NCI-H2171 (cell line): ENCODE measurements at places on chromosomes 7 and 10.

DNA sequence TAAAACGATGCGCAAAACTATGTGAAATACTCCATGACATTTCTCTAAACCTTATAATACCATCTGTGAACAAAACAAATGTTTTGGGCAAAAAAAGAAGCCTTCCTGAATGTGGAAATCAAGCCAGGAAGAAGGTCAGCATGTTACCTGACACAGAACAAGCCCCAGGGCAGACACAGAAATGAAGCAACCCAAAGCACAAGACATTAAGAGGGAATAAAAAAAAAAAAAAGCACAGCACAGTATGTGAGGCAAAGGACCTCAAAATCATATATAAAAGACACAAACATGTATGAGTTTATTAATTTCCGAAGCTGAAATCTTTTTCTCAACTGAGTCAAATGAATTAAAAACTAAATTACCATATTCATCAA lies 161.8 kb downstream of the SKIDA1 start:
- no peak for DNase-seq

DNA sequence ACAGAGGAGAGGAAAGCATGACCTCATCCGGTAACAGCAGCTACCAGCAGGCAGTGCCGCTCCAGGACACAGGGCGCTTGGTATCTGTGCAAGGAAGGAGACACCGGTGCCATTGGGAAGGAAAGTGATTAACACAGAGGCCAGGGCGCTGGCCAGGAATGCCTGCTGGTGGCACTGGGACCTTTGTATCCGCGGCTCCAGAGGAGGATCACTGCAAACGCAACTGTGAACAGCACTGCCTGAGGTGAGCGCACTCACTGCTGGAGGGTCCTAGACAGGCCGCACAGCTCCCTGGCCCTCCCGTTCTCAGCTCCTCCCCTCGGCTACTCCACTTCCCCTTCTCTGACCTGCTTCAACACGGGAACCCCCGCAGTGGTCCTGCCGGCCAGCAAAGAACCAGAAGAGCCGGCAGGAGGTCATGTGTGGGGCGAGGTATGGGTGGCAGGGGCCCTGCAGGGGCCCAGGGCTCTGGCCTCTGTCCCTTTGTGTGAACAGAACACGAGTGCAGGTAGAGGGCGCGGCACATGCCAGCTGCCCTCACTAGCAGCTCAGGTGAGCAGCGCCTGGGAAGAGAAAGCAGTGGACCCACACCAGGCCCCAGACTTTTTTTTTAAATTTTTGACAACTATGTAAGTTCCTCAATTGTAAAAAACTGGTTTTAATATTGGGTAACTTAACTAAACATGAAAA lies 107.6 kb downstream of the VIPR2 start:
- DNase-seq: no peak

DNA sequence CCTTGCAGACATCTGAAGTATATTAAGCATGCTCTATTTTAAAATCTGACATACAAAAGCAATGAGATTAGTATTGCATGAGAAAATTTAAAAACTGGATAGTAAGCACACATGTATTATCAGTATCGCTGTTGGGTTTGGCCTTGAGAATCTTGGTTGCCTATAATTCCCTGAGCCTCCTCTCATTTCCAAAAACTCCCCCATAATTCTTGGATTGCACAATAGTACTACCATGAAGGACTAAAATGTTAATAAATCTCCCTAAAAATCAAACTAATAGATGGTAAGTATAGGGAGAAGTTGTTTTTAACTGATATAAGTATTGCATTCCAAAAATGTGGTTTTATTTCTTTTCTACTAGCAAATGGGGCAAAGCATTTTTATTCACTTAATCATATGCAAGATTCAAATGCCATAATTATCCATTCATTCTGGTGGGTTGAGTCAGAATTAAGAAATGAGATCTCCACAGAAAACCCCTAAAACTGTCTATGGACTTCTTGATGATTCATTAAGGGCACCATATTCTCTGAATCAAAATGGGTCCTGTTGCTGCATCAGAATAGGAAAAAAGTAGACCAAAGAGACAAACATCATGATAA lies 10.3 kb upstream of the VIM start:
- DNase-seq: no peak

DNA sequence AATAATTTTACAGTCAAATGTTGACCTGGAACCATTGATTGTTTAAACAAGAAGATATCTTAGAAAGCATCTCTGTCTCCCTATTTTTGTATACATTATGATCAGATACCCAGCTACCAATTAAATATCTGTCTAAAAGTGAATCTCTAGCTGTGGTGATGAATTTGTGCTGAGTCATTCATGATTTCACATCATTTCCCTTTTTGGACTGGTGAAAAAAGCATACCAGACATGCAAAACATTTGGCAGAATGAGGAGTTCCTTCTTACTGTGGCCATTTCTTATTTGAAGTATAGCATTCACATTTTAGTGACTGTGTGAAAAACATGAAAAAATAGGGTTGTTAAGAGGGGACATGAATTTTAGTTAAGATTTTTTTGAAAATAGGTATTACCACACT lies 98.0 kb upstream of the GATA3 start:
- no peak for DNase-seq

- no peak for DNase-seq
Measured at GRCh38 chr10:43686414-43686813, 37.7 kb upstream of the ZNF32 start.

GRCh38 chr7:83347945-83348444 lies 185.3 kb upstream of the PCLO start:
- no peak for DNase-seq

DNA sequence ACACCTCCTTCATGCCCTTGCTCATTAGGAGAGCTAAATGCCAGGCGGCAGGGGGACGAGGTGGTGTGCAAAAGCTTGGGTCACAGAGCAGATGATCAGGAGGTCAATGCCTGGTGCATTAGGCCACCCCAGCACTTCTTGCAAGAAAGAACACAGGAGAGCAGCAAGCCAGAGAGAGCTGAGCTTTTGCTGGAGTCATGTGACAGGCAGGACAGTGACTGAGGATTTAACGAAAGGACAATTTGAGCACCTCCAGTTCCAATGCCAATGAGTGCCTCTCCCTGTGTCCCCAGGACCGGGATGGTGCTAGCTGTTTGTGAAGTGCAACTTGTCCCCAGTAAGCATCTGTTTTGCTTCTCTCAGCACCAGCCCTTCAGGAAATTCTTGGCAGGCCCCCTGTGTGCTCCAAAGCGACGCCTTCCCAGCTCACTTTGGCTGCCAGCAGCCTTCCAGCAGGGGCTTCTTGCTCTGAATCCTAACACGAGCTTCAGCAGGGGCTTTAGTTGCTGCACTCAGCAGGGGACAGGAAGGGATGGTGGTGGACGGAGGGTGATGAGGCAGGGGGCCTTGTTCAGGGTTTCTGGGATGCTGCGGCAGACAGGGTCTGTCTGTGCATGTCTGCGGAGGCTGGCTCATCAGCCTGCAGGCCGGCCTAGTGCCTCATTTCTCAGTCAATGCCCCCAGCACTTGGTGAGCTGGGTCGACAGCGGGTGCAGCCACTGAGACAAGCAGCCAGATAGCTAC lies 368.1 kb downstream of the RPS24 start:
- DNase-seq: no peak

DNA sequence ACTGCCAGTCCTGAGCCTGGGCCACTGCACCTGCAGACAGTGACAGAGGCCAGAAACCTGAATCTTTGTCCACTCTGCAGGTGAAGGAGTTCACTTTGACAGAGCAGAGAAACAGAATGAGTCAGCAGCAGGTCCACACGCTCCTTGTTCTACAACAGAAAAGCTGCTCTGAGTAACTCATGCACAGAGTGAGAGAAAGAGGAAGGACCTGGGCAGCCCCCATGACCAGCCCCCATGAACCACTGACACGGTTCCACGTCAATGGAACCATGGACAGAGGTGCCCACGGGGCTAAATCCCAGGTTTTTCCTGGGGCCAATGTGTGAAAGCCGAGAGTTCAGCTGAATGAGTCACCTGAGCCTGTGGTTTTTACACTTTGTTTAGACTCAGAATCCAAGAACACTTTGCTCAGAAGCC lies 40.8 kb upstream of the CTBP2 start:
- no peak for DNase-seq

GRCh38 chr7:5502721-5503243 lies 79.1 kb upstream of the TNRC18 start:
- no peak for DNase-seq

GRCh38 chr10:86673827-86674581 lies 5.7 kb downstream of the LDB3 start:
- DNase-seq: peak; percentile 69

DNA sequence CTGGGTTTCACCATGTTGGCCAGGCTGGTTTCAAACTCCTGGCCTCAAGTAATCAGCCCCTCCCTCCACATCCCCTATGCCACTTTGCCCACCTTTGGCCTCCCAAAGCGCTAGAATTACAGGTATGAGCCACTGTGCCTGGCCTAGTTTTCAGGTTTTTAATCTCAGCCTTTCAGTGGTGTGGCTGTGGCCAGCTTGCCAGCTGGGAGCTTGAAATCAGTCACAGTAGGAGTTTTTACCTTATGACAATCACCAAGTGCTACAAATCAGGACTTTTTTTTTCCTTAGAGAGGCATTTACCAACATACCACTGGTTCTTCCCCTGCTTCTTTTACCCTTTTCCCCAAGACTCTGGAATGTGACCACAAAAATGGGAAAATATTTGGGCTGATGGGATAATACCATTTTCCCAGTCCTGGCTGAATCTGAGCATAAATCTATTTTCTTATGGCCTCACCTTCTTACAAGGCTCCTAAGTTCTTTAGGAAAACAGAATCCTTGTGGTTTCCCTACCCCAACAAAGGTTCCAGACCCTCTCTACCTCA lies 6.2 kb downstream of the STEAP4 start:
- DNase-seq: no peak

DNA sequence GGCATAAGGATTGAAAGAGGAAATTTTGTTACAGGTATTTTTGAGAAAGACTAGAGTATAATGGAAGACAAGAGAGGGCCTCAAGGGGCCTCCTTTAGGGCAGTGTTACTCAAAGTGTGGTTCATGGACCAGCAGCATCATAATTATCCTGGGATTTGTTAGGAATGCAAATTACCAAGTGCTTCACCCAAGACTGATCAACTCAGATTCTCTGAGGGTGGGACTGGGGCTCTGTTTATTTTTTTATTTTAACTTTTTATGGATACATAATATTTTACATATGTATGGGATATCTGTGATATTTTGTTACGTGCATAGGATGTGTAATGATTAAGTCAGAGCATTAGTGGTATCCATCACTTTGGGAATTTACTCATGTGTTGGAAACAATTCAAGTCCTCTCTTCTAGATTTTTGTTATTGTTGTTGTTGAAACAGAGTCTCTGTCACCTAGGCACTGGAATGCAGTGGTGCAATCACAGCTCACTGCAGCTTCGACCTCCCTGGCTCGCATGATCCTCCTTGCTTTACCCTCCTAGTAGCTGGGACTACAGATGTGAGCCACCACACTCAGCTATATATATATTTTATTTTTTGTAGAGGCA lies 2.2 kb upstream of the KCTD7 start:
- no peak for DNase-seq
